Tibial nerve (tissue), 4 donors: ENCODE measurements at places on chromosomes 2 and 18.

GRCh38 chr2:64127119-64127518 lies 17.1 kb downstream of the PELI1 start:
- no peak for DNase-seq

GRCh38 chr2:64970495-64970894 lies 18.7 kb upstream of the SLC1A4 start:
- DNase-seq = no peak

- DNase-seq = no peak
These were observed 27.0 kb upstream of the DSG3 start for GRCh38 chr18:31420524-31420923.

- DNase-seq = no peak
These were observed 66.8 kb downstream of the PDE11A start for GRCh38 chr2:178005756-178006155.

GRCh38 chr2:225763711-225764110 lies 364.2 kb downstream of the NYAP2 start:
- DNase-seq = no peak
